Stimulated activated CD4-positive, alpha-beta T cell treated with anti-CD3 and anti-CD28 coated beads, Interleukin-1b, Interleukin-23, amount 100 ng/mL, for 48 hours (primary cell): ENCODE measurements at places on chromosomes 7 and 10.

- no peak for DNase-seq
These were observed 46.2 kb upstream of the PDE1C start for GRCh38 chr7:32116436-32116835.

DNA sequence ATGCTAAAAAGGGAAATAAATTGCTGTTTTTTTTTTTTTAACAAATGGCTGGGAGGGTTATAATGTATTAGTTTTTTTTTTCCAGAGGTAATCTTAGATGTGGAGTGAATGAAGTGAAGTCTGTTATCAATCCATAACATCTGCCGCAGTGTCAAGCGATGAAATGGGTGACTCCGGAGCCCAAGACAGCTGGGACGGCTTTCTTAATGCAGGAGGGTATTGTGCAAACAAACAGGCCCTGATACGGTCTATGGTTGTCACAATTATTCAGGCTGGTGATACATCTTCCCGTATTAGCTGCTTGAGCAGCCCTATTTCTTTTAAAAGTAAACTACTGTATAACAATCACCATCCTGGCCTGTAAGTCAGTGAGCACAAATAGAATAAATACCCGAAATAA, 1231.2 kb downstream of the GATA3 start:
- no peak for DNase-seq

- DNase-seq, result no peak
These were observed 104.2 kb downstream of the EMX2 start for GRCh38 chr10:117646718-117647117.

DNA sequence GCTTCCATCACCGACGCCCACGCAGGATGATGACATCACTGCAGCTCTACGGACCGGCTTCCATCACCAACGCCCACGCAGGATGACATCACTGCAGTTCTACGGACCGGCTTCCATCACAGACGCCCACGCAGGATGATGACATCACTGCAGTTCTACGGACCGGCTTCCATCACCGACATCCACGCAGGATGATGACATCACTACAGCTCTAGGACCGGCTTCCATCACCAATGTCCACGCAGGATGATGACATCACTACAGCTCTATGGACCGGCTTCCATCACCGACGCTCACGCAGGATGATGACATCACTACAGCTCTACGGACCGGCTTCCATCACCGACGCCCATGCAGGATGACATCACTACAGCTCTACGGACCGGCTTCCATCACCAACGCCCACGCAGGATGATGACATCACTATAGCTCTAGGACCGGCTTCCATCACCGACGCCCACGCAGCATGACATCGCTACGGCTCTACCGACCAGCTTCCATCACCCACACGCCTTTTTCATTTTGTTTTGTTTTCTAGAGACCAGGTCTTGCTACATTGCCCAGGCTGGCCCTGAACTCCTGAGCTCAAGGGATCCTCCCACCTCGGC, 29.5 kb downstream of the GPER1 start:
- no peak for DNase-seq

DNA sequence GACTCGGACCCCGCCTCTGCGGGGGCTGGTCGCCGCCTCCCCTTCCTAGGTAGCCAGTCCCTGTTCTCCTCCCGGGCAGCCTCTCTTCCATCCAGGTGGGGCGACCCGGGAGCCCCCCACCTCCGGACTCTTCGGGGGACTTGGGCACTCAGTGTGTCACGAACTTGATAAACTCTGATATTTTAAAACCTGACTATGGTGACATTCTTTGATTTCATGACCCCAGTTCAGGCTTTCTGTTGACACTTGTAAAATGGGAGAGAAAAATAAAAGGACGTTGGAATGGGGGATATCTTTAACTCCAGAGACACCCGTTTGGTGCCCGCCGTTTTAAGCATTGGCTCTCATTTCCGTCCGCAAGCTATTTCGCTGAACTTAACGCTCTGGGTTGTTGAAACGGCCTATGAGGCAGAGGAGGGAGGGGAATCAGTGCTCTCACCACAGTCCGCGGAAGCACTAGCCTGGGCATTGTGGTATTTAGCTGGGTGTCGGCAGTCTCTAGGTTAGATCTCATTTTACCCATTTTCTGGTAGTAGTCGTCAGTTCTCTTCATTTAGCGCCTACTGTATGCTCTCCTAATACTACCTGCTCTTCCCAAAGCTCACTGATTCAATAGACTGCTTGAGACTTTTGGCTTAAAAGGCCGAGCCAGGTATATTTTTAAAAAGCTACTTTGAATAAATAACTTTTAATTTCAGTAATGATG, 738 bp downstream of the VPS26A start:
- peak; percentile 39 for DNase-seq

DNA sequence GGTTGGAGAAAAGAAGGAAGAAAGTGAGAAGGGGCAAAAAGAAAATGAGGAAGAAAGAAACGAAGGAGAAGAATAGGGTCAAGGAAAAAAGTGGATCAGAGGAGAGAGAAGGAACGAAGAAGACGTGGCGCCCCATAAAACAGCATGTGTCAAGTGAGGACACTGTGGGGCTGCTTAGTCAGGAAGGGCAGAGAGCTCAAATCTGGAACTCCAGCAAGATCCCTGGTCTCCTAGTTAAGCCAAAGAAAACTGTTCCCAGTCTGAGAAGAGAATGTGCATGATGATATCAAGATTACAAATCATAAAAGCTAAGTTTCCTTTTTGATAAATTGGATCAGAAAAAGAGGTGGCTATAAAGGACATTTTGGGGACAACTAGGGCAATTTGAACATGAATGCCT, 33.0 kb downstream of the CREB3L2 start:
- no peak for DNase-seq

GRCh38 chr10:101824736-101825135, 6.5 kb upstream of the OGA start:
- DNase-seq, result no peak

- no peak for DNase-seq
These were observed 46.0 kb downstream of the PRKAR2B start for GRCh38 chr7:107090457-107090856.

DNA sequence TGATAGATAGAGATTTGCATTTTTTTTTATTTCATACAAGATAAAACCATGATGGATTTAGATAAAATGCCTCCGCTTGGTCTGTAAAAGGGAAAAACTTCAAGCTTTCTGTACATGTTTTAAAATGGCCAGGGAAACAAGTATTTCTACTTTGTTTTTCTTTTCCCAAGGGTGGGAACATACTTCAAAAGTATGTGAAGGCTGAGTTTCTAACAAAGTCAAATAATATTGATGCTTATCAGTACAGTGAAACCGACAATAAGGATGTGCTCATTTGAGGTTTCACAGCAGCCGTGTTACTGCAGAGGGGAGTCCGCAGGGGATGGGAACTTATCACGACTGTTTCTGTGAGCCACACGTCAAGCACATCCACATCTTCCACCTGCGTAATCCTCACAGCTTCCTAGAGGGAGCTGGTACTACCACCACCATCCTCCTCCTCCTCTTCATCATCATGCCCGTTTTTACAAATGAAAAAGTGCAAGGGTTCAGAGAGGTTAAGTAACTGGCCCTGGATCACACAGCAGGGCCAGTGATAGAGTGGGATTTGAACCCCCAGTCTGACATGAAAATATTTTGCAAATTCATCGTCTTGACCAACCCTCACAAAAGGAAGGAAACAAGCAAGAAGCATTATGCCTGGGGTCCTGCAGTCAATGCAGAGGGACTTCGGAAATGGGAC, 94.3 kb downstream of the GPR26 start:
- no peak for DNase-seq

- no peak for DNase-seq
These were observed 64.5 kb upstream of the C10orf90 start for GRCh38 chr10:126734967-126735366.

- no peak for DNase-seq
These were observed 861.1 kb downstream of the TYW1 start for GRCh38 chr7:67857698-67858097.

DNA sequence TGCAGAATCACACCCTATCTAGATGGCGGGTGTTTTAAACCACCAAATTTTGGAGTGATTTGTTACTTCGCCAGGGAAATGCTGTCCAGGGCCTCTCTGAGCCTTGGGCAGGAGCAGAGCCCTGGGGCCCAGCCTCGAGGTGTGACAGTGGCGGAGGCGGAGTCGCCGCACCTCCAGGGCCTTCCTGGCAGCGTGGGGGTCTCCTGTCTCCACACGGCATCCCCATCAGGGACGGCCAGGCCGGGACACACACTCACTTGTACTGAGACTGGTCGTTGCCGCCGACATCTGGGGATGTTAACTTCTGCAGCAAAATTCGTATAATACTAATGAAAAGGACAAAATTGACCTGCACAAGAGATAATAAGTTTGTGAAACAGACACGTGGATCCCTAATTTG, 110.7 kb downstream of the VIPR2 start:
- DNase-seq, result no peak

GRCh38 chr7:105195891-105196290, 181.9 kb downstream of the KMT2E start:
- DNase-seq, result no peak

- no peak for DNase-seq
These were observed 727.0 kb downstream of the TYW1 start for GRCh38 chr7:67723591-67723990.

- DNase-seq, result no peak
These were observed 11.6 kb upstream of the ARHGAP22 start for GRCh38 chr10:48616436-48616835.

DNA sequence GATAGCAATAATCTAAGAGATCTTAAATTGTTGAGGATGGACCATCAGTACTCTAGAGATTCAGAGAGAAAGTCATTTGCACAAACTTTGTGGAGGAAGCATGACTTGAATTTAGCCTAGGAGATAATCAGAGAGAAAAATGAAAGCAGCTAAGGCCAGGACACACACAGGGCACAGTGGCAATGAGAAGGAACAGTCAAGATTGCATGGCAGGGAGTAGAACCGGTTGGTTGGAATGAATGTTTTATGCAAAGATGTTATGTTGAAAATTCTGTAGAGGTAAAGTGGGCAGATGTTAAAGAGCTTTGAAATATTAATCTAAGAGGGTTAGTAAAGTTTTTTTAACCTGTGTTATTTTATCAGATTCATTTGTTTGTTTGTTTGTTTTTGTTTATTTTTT, 521.8 kb downstream of the GATA3 start:
- DNase-seq, result no peak

GRCh38 chr10:125316436-125316835, 156.1 kb upstream of the CTBP2 start:
- DNase-seq, result no peak

DNA sequence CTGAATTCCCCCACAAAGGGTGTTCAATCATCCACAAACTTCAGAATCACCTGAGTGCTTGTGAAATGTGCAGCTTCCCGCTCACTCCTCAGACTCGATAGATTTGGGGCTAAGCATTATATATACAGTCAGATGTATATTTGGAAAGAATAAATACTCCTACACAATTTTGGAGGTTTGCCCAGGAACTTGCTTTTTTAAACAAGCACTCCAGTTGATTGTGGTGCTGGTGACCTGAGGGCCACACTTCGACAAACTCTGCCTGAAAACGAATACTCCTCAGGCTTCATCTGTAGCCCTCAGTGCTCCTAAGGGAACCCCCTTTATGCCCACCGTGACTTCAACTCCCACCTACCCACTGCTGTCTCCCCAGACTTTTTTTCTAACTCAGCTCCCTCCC, 211.6 kb downstream of the INHBA start:
- DNase-seq, result no peak

DNA sequence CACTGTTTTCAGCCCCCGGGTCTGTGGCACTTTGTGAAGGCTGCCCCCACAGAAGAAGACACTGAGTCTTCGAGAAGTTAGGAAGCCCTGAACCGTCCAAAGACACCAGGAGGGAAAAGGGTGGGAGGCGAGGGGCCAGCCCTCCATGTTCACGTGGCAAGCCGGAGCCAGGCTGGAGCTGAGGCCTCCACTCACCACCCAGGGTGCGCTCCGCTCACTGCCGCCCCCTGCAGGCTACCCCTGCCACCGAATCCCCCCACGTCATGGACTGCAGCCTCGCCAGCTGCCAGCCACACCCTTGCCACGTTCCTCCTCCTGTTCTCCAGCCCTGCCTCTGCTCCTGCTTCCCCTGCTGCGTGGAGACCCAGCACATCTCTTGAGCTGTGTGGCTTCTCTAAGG, 59.0 kb upstream of the EN2 start:
- peak; percentile 25 for DNase-seq

- DNase-seq, result no peak
These were observed 46.2 kb downstream of the MINDY4 start for GRCh38 chr7:30817371-30817767.

- no peak for DNase-seq
These were observed 193.0 kb upstream of the PITRM1 start for GRCh38 chr10:3365630-3366029.

- no peak for DNase-seq
These were observed 18.4 kb downstream of the SPOCK2 start for GRCh38 chr10:72069751-72070526.

- no peak for DNase-seq
These were observed 351.0 kb downstream of the ANKRD7 start for GRCh38 chr7:118575393-118575948.

DNA sequence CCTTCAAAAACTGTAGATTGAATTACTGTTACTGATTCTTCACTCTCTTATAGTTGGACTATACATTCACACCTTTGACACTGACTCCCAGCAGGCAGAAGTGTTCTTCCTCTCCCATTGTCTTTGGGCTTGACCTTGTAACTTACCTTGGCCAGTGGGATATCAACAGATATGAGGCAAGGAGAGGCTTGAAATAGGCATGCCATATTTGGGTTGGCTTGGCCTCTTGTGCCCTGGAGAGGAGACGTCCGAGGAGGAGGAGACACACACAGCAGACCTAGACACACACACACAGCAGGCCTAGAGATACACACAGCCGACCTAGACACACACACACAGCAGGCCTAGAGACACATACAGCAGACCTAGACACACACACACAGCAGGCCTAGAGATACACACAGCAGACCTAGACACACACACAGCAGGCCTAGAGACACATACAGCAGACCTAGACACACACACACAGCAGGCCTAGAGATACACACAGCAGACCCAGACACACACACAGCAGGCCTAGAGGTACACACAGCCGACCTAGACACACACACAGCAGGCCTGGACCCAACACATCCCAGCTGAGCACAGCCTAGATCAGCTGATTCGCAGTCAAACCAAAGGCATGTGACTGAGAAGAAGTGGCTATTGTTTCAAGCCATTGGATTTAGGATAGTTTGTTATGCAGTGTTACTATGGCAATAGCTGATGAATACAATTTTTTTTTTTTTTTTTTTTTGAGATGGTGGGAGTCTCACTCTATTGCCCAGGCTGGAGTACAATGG, 12.5 kb upstream of the GNA12 start:
- DNase-seq, result no peak

GRCh38 chr10:73879296-73880173, 5.2 kb upstream of the CAMK2G start:
- peak; percentile 94 for DNase-seq

GRCh38 chr7:26515314-26515842, 223.7 kb downstream of the SNX10 start:
- DNase-seq, result no peak
